NCI-H460 (cell line): ENCODE measurements at places on chromosomes 7 and 10. TPM values are rescaled to one million over a fixed set of nuclear protein-coding genes. Genes with fewer than 3 reads are reported as not detected.

GRCh38 chr10:3828404-3829155, 43.6 kb upstream of the KLF6 start:
- no peak for DNase-seq

DNA sequence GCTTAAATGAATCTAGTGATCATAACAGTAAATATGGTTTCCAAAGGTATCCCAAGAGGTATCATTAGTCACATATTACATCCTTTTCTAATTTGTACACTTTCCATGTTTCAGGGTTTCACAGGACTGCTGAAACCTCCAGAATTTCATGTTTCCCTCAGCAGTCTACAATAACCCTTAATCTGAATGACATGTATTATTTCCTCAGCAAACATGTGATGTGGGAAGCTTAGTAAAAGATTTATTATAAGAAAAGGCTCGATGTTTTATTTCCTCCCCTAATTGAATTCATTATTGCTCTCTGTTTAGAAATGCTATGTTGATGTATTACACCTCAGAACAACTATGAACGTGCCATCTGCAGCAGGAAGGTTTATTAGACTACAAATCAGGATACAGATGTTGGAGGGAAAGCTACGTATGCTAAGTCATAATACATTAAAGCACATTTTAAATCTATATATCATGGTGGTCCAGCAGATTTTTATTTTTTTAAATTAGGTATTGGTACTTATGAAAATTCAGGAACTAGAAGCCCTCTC, 52.5 kb upstream of the SKAP2 start:
- no peak for DNase-seq

Gene HYAL4
- total RNA-seq = not detected in 2 replicates

Gene RPEL1
- total RNA-seq = 0.17 and 0.29 TPM in 2 replicates

Gene ADCYAP1R1
- total RNA-seq = not detected in 2 replicates

Gene ZNF804B
- not detected in 2 replicates for total RNA-seq

GRCh38 chr10:76297358-76297757, 865.9 kb downstream of the LRMDA start:
- no peak for DNase-seq

Gene TRIM50
- total RNA-seq = 0.17 and 0.47 TPM in 2 replicates

Gene FGL2
- 0.66 and 1.7 TPM in 2 replicates for total RNA-seq

DNA sequence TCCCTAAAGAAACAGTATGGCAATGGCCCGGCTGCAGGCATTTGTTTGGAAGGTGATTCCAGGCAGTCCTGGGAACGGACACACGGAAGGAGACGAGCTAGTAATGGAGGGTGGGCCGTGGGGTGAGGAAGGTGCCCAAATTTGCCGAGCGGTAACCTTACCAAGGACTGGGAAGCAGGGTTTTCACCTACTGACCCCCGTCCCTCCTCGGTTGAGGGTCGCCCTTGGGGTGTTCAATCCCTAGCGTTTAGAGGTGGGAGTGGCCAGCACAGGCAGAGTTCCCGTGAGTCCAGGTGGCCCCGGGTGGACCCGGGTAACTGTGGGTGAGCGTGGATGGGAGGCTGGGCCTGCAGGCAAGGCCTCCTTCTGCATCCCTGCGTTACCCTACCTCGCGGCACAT, 198.8 kb downstream of the TCERG1L start:
- no peak for DNase-seq

DNA sequence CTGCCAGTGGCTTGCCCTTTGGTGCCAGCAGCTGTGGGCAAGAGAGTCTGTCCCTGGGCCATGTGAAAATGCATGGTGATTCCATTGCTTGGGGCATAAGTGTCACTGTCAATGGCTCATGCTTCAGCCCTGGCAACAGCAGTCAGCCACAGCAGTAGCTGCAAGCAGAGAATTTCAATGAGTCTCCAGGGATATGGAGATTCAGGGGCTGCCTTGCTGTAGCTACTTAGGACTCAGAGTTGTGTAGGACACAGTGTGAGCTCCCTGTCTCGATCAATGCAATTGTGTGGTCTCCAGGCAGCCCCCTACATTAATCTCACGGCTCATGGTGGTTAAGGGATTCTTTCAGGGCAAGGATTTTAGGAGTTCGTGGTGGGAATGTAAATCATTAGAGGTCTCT, 126.3 kb upstream of the STARD3NL start:
- no peak for DNase-seq

- DNase-seq = no peak
Observed at GRCh38 chr10:47291682-47292081, 8.3 kb upstream of the GDF10 start.

DNA sequence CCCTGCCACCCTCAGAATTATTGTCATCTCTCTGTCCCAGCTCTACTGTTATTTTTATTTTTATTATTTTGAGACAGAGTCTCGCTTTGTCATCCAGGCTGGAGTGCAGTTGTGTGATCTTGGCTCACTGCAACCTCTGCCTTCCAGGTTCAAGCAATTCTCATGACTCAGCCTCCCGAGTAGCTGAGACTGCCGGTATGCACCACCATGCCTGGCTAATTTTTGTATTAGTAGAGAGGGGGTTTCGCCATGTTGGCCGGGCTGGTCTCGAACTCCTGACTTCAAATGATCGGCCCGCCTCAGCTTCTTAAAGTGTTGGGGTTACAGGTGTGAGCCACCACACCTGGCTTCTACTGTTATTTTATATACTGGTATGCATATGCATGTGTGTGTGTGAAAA, 11.0 kb downstream of the CALHM2 start:
- DNase-seq = no peak
